ENCODE measurements at places on chromosomes 3 and 15. TPM values are rescaled to one million over a fixed set of nuclear protein-coding genes. Genes with fewer than 3 reads are reported as not detected.
A peak's percentile ranks its signal among the peaks of the same experiment; 100 is the strongest.

The ZNF385D gene
- total RNA-seq: not detected

The ONECUT1 gene
- total RNA-seq: 0.14 TPM

The MYO5C gene
- 0.58 TPM for total RNA-seq

The FRMD5 gene
- total RNA-seq: not detected

- DNase-seq: peak; percentile 79
- H3K36me3 ChIP-seq: no peaks in the 10 kb centered on the region
- H3K27ac ChIP-seq: peak overlapping the region; percentile 29
- H3K4me1 ChIP-seq: peaks cover 25% of the 10 kb centered on the region
- no peak overlapping the region for H3K4me3 ChIP-seq
Observed at GRCh38 chr3:48826451-48826850, 21.2 kb downstream of the PRKAR2A start.

DNA sequence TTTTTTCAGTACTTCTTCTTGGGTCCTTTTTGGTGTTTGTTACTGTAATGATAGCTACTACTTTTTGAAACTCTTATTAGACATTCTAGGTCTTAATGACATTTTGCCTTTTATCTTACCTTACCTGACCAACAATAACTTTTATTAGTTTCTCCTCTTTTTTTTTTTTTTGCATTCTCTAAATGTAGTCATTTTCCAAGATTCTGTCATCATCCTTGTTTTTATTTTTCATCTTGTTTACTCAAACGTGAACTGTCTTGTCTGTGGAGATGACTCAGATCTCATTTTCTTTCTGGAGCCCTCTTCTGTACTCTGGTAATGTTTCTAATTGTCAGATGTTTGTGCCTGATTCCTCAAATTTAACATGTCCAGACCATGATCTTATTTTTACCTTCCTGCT, 2.9 kb downstream of the ABHD5 start:
- no peak for DNase-seq
- H3K27ac ChIP-seq: no peak overlapping the region
- no peaks in the 10 kb centered on the region for H3K27me3 ChIP-seq

GRCh38 chr15:26083896-26084295, 220.8 kb upstream of the ATP10A start:
- H3K36me3 ChIP-seq: no peaks in the 10 kb centered on the region
- H3K27ac ChIP-seq: no peak overlapping the region
- H3K4me3 ChIP-seq: no peak overlapping the region
- no peaks in the 10 kb centered on the region for H3K27me3 ChIP-seq
- no peak for DNase-seq
- no peaks in the 10 kb centered on the region for H3K4me1 ChIP-seq

Measured in Karpas-422 (cell line).